ENCODE measurements at places on chromosomes 3 and 15.

- no peak for DNase-seq
- H3K4me3 ChIP-seq: no peak overlapping the region
- H3K4me1 ChIP-seq: no peaks in the 10 kb centered on the region
- H3K36me3 ChIP-seq: no peaks in the 10 kb centered on the region
- H3K27me3 ChIP-seq: no peaks in the 10 kb centered on the region
Observed at GRCh38 chr3:29515451-29515850, 234.6 kb downstream of the RBMS3 start.

GRCh38 chr15:61819386-61819785 is 240.9 kb downstream of the VPS13C start:
- no peak for DNase-seq
- H3K27me3 ChIP-seq: peaks cover 26% of the 10 kb centered on the region
- H3K4me3 ChIP-seq: no peak overlapping the region
- H3K4me1 ChIP-seq: no peaks in the 10 kb centered on the region

DNA sequence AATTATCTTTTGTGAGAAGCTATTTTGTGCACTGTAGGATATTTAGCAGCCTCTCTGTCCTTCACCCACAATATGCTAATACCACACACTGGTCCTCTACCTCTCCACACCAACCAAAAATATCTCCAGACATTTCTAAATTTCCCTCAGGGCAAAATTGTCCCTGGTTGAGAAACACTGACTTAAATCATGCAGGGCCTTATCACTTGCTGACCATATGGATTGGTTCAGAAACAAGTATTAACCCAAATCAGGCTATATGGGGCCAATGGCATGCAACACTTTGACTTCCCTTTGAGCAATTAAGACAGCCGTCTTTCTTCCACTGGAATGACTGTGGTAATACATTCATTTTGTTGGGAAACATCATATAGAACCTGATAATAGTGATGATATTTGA is 251.1 kb downstream of the CNTN3 start:
- no peak overlapping the region for H3K4me3 ChIP-seq
- DNase-seq: no peak
- no peaks in the 10 kb centered on the region for H3K36me3 ChIP-seq
- H3K4me1 ChIP-seq: no peaks in the 10 kb centered on the region
- no peak overlapping the region for H3K27ac ChIP-seq
- no peaks in the 10 kb centered on the region for H3K27me3 ChIP-seq

- no peak overlapping the region for H3K27ac ChIP-seq
- no peak overlapping the region for H3K4me3 ChIP-seq
- peaks cover 46% of the 10 kb centered on the region for H3K27me3 ChIP-seq
- no peak for DNase-seq
Observed at GRCh38 chr3:127143172-127143571, 49.8 kb upstream of the PRR23E start.

GRCh38 chr3:66520724-66521123 is 19.9 kb upstream of the LRIG1 start:
- H3K4me1 ChIP-seq: no peaks in the 10 kb centered on the region
- DNase-seq: no peak
- H3K27me3 ChIP-seq: no peaks in the 10 kb centered on the region
- H3K27ac ChIP-seq: no peak overlapping the region

DNA sequence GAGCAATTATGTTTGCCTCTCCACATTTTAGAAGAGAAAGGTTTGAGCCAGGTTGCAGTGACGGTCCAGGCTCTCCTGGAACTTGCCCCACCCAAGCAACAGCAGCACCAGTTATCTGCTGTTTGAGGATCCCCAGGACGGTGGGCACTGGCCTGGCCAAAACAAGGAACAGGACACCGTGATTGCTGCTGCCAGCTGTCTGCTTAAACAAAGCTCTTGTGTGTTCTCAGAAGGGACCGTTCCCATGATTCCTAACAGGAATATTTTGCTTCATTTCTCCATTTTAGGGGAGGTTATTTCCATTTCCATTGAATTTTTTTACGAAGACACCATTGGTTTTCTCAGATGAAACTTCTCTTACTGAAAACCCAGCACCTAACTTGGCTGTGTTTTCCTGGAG is 66.4 kb upstream of the RPL35A start:
- peaks cover 10% of the 10 kb centered on the region for H3K4me1 ChIP-seq
- no peaks in the 10 kb centered on the region for H3K27me3 ChIP-seq
- no peak overlapping the region for H3K27ac ChIP-seq
- no peak overlapping the region for H3K4me3 ChIP-seq

DNA sequence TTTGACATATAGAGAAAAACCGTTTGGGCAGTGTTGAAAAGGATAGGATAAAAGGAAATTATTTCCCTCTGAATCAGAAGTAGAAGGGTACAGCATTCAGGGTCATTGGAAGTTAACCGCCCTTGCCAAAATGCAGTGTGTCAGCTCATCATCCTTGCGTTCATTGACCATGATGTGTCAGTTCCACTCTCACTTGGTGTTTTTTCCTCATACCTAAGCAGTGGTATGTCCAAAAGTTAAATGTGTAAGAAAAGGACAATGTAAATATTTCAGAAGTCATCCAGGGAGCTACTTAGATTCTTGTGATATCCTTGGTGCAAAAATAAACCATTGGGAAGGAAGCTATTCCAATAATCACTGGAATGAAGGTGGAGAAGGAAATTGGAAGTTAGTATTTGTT is 50.7 kb downstream of the MAP6D1 start:
- no peaks in the 10 kb centered on the region for H3K4me1 ChIP-seq
- no peak overlapping the region for H3K4me3 ChIP-seq
- 0 out of 2 replicates have a peak overlapping the region, but pooled peaks have one; percentile 5 for H3K27ac ChIP-seq
- DNase-seq: peak; percentile 74

GRCh38 chr3:78483090-78483489 is 1284.7 kb downstream of the ROBO1 start:
- H3K4me3 ChIP-seq: no peak overlapping the region
- no peaks in the 10 kb centered on the region for H3K27me3 ChIP-seq
- no peak overlapping the region for H3K27ac ChIP-seq
- no peaks in the 10 kb centered on the region for H3K4me1 ChIP-seq
- H3K36me3 ChIP-seq: no peaks in the 10 kb centered on the region

- H3K36me3 ChIP-seq: no peaks in the 10 kb centered on the region
- no peak overlapping the region for H3K27ac ChIP-seq
- no peak overlapping the region for H3K4me3 ChIP-seq
- H3K27me3 ChIP-seq: no peaks in the 10 kb centered on the region
- DNase-seq: no peak
Observed at GRCh38 chr3:89923921-89924610, 816.6 kb downstream of the EPHA3 start.

- no peaks in the 10 kb centered on the region for H3K36me3 ChIP-seq
- H3K27ac ChIP-seq: no peak overlapping the region
- DNase-seq: no peak
- no peaks in the 10 kb centered on the region for H3K4me1 ChIP-seq
- no peaks in the 10 kb centered on the region for H3K27me3 ChIP-seq
Observed at GRCh38 chr3:81072591-81072990, 688.9 kb downstream of the GBE1 start.

GRCh38 chr3:45597171-45597570 is 2.6 kb downstream of the LIMD1 start:
- H3K4me3 ChIP-seq: peak overlapping the region; percentile 64
- no peak for DNase-seq
- H3K4me1 ChIP-seq: peaks cover 39% of the 10 kb centered on the region
- no peak overlapping the region for H3K27ac ChIP-seq
- no peaks in the 10 kb centered on the region for H3K36me3 ChIP-seq

GRCh38 chr15:90924375-90924774 is 8.0 kb downstream of the HDDC3 start:
- no peaks in the 10 kb centered on the region for H3K27me3 ChIP-seq
- no peak overlapping the region for H3K27ac ChIP-seq
- H3K4me1 ChIP-seq: peaks cover 10% of the 10 kb centered on the region

GRCh38 chr3:110623571-110623970 is 448.0 kb upstream of the NECTIN3 start:
- no peaks in the 10 kb centered on the region for H3K4me1 ChIP-seq
- H3K27me3 ChIP-seq: no peaks in the 10 kb centered on the region
- no peak overlapping the region for H3K4me3 ChIP-seq
- H3K27ac ChIP-seq: no peak overlapping the region
- DNase-seq: no peak

- H3K4me1 ChIP-seq: peaks cover 68% of the 10 kb centered on the region
- peak overlapping the region; percentile 33 for H3K4me3 ChIP-seq
- no peaks in the 10 kb centered on the region for H3K36me3 ChIP-seq
- H3K27me3 ChIP-seq: no peaks in the 10 kb centered on the region
- peak overlapping the region; percentile 84 for H3K27ac ChIP-seq
- DNase-seq: peak; percentile 80
Observed at GRCh38 chr3:49461443-49462171, 8.5 kb upstream of the DAG1 start.

GRCh38 chr3:126557415-126557745 is 1.4 kb downstream of the C3orf22 start:
- H3K27me3 ChIP-seq: peaks cover 13% of the 10 kb centered on the region
- H3K4me1 ChIP-seq: no peaks in the 10 kb centered on the region
- no peak overlapping the region for H3K4me3 ChIP-seq
- no peaks in the 10 kb centered on the region for H3K36me3 ChIP-seq
- no peak for DNase-seq

- H3K4me1 ChIP-seq: peaks cover 49% of the 10 kb centered on the region
- H3K4me3 ChIP-seq: peak overlapping the region; percentile 65
- no peaks in the 10 kb centered on the region for H3K36me3 ChIP-seq
- DNase-seq: peak; percentile 64
Observed at GRCh38 chr3:24493746-24494617, 668 bp downstream of the THRB start.

DNA sequence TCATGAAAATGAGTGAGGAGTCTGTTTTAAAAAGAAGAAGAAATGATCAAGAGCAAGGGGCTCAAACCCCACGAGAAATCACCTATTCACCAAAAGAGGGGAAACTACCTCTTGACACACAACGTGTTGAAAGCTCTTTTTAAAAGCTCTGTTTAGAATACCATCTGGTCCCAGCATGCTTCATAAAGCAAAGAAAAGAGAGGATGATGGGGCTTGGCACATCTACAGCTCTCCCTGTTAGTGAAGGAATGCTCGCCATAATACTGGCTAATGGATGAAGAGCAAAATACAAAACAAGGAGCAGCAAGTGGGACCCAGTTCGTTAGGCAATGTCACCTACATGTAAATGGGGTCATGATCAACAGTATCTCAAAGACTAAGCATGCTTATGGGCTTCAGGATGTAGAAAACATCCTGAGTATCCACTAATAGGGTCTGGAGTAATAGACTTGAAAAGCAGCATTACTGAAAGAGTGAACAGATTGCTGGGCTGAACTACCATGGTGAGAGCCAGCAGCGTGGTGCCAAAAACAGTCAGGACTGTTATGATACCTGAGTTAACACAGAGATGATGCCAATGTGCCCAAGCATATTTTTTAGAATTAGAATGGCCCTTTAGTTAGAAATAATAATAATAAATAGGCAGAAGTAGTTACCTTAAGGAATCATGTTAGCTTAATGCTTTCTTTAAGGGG is 159.7 kb upstream of the POU1F1 start:
- no peak for DNase-seq
- H3K4me1 ChIP-seq: no peaks in the 10 kb centered on the region
- no peaks in the 10 kb centered on the region for H3K36me3 ChIP-seq
- H3K27ac ChIP-seq: no peak overlapping the region

DNA sequence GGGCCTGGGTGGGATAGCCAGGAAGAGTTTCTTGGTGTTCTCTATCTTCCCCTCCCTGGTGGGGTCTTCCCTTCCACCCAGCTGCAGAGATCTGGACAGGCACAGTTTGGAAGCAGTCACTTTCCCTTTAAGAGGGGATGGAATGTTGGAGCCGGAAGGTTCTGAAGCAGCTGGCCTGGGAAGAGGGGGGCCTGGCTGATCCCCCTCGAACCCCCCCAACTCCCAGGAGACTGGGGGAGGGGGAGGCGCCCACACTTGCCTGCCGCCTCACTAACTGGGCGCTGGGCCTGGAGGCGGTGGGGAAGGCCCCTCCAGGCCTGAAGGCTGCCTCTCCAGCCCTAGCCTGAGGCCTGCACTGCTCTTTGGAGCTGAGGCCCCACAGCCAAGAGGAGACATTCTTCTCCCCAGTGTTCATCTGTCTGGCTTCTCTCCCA is 1.4 kb downstream of the DVL3 start:
- H3K27me3 ChIP-seq: no peaks in the 10 kb centered on the region
- peaks cover 26% of the 10 kb centered on the region for H3K4me1 ChIP-seq
- H3K36me3 ChIP-seq: 0 out of 2 replicates have a peak, but pooled peaks cover 5% of the 10 kb centered on the region
- DNase-seq: peak; percentile 38
- H3K27ac ChIP-seq: peak overlapping the region; percentile 50
- peak overlapping the region; percentile 97 for H3K4me3 ChIP-seq

- no peaks in the 10 kb centered on the region for H3K27me3 ChIP-seq
- H3K4me3 ChIP-seq: no peak overlapping the region
- H3K4me1 ChIP-seq: no peaks in the 10 kb centered on the region
- peak; percentile 38 for DNase-seq
- no peak overlapping the region for H3K27ac ChIP-seq
Observed at GRCh38 chr15:62306851-62307504, 141.9 kb upstream of the C2CD4B start.

DNA sequence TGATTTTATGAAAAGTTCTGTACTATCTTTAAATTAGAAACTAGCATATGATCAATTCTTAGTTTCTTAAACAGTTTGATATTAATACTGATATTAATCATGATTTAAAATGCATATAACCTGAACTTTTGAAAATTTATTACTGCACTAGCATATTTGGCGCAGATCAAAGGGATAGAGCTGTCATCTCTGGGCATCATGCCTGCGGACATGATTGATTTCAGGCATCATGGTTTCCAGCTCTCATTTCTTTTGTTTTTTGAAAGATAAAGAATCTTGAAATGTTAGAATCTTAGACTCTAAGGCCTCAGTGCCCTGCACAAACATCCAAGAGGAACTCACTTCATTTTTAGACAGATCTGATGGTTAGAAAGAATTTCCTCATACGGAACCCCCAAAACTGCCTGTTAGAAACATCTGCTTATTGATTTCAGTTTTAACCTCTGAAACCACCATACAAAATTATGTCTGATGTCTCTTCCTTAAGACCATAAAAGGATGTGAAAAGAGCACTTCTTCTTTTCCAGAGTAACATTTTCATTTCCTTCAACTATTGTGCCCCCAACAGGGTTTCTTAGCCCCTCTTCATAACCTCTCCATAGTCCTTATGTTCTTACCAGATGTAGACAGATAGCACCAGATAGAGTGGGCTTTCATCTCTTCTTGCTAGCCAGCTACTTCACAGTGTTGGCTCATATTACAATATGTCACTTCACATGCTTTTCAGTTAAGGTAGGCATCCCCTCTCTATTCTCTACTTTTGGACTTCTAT is 110.8 kb downstream of the BBX start:
- no peaks in the 10 kb centered on the region for H3K36me3 ChIP-seq
- no peak overlapping the region for H3K27ac ChIP-seq
- no peaks in the 10 kb centered on the region for H3K27me3 ChIP-seq
- no peaks in the 10 kb centered on the region for H3K4me1 ChIP-seq
- DNase-seq: no peak
- no peak overlapping the region for H3K4me3 ChIP-seq

DNA sequence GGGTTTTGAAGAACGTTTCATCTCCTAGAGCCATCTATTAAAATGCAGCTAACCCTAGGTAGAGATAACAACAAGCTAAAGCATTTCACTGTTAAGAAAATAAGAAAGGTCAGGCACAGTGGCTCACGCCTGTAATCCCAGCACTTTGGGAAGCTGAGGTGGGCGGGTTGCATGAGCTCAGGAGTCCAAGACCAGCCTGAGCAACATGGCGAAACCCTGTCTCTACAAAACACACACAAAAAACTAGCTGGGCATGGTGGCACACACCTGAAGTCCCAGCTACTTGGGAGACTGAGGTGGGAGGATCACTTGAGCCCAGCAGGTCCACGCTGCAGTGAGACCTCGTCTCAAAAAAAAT is 5.4 kb upstream of the TBC1D5 start:
- no peak for DNase-seq
- no peak overlapping the region for H3K4me3 ChIP-seq
- H3K36me3 ChIP-seq: no peaks in the 10 kb centered on the region
- no peak overlapping the region for H3K27ac ChIP-seq
- H3K4me1 ChIP-seq: peaks cover 12% of the 10 kb centered on the region
- no peaks in the 10 kb centered on the region for H3K27me3 ChIP-seq
